Central memory CD8-positive, alpha-beta T cell (primary cell): ENCODE measurements at places on chromosomes 4 and X.
A peak's percentile ranks its signal among the peaks of the same experiment; 100 is the strongest.

DNA sequence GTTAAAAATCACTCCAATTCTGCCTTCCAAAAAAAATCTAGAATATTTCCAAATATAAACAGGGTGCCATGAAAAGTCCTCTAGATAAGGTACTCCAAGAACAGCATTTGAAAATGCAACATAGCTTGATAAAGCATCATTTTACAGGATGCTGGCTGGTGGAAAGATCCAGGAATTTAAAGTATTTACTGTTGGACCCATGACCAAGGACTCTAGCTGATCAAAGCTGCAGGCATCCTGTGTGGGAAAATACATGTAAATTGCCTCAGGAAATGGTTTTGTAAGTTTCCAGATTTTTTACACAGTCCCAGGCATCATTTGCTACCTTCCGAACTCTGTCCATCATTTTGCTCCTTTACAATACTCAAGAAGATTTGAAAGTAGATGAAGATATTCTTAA lies 164.4 kb downstream of the GRIA3 start:
- H3K27me3 ChIP-seq = no peaks in the 10 kb centered on the region
- no peaks in the 10 kb centered on the region for H3K36me3 ChIP-seq
- DNase-seq = no peak
- no peaks in the 10 kb centered on the region for H3K4me1 ChIP-seq

DNA sequence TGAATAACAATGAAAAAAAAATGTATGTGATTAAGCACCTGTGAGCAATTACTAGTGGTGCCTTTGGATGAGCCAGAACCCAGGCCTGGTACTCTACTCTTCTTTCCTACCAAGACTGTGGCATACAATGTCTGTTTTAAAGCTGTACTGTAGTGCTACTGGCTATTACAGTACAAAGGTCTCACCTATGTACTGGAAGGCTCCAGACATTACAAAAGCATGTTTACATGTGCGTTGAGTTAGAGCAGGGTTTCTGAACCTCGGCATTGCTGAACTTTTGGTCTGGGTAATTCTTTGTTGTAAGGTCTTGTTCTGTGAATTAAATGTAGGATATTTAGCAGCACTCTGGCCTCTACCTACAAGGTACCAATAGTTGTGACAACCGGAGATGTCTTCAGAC lies 153.8 kb downstream of the SPATA18 start:
- no peaks in the 10 kb centered on the region for H3K27me3 ChIP-seq
- no peak overlapping the region for H3K27ac ChIP-seq
- H3K4me1 ChIP-seq = no peaks in the 10 kb centered on the region
- no peak for DNase-seq
- no peak overlapping the region for H3K4me3 ChIP-seq

DNA sequence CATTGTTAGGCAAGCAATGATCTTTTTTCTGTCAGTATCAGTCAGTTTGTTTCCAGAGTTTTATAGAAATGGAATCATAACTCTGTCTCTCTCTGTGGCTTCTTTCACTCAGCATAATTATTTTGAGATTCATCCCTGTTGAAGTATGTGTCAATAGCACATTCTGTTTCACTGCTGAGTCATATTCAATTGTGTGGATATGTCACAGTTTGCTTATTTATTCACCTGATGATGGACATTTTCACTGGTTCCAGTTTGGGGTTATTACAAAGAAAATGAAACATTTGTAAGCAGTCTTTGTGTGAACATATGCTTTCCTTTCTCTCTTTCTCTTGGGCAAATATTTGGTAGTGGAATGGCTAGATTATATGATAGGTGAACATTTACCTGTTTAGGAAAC lies 10.2 kb upstream of the ZNF718 start:
- no peak overlapping the region for H3K27ac ChIP-seq
- peaks cover 18% of the 10 kb centered on the region for H3K27me3 ChIP-seq
- H3K36me3 ChIP-seq = peaks cover 2% of the 10 kb centered on the region
- no peaks in the 10 kb centered on the region for H3K4me1 ChIP-seq
- no peak overlapping the region for H3K4me3 ChIP-seq

GRCh38 chrX:141214196-141214595 lies 28.1 kb downstream of the SPANXC start:
- no peaks in the 10 kb centered on the region for H3K27me3 ChIP-seq
- no peak overlapping the region for H3K27ac ChIP-seq
- DNase-seq = no peak

GRCh38 chrX:119389214-119389613 lies 9.9 kb upstream of the SLC25A43 start:
- no peak overlapping the region for H3K27ac ChIP-seq
- H3K36me3 ChIP-seq = no peaks in the 10 kb centered on the region
- no peak overlapping the region for H3K4me3 ChIP-seq
- H3K4me1 ChIP-seq = no peaks in the 10 kb centered on the region

DNA sequence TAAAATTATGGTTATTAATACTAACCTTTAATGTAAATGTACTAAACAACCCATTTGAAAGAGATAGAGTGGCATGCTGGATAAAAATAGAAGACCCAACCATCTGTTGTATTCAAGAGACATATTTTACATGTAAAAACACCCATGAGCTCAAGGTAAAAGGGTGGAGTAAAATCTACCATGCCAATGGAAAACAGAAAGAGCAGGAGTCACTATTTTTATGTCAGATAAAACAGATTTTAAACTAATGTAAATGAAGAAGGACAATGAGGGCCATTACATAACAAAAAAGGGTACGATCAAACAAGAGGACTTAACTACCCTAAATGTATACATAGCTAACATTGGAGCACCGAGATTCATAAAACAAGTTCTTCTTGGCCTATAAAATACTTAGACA lies 66.3 kb downstream of the ITM2A start:
- H3K4me1 ChIP-seq = no peaks in the 10 kb centered on the region
- H3K36me3 ChIP-seq = no peaks in the 10 kb centered on the region
- no peak for DNase-seq

- H3K27ac ChIP-seq = peak overlapping the region; percentile 95
- peaks cover 31% of the 10 kb centered on the region for H3K4me1 ChIP-seq
- no peak for DNase-seq
- no peaks in the 10 kb centered on the region for H3K27me3 ChIP-seq
- peak overlapping the region; percentile 92 for H3K4me3 ChIP-seq
Observed at GRCh38 chr4:87391576-87392054, 627 bp upstream of the HSD17B11 start.

GRCh38 chrX:150605603-150606002 lies 37.2 kb downstream of the MTM1 start:
- no peak overlapping the region for H3K27ac ChIP-seq
- H3K4me1 ChIP-seq = peaks cover 22% of the 10 kb centered on the region
- H3K27me3 ChIP-seq = no peaks in the 10 kb centered on the region
- no peak overlapping the region for H3K4me3 ChIP-seq

- H3K27me3 ChIP-seq = no peaks in the 10 kb centered on the region
- H3K27ac ChIP-seq = no peak overlapping the region
- H3K36me3 ChIP-seq = no peaks in the 10 kb centered on the region
Observed at GRCh38 chrX:10893976-10894375, 217.2 kb upstream of the HCCS start.

DNA sequence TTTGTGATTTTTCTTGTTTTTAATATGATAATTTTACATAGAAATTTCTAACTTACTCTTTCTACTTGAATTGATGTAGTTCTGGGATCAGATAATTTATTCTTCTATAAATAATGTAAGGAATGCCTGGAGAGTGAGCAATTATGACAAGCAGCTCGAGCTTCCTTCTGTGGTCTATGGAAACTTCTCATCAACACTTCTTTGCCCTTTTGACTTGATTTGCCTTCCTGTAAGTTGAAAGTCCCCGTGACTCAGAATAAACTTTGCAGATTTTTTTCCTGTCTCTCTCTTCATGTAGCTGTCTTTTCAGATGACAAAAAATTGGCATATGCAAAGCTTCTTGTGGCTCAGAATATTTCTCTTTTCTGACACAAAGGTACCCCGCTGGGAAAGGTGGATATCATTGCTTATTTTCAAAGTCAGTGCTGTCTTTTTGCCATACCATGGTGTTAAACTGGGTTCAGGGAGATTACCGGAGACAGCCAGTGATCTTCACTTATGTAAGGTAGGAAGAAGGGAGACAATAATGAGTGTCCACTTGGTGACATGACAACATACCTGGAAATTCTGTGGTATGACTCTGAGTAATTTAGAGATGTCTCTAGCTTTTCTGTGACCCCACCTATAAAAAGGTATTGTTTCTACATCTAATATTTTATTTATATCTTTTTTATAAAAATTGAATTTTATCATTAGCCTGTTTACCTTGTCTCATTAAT lies 278.6 kb upstream of the GNPDA2 start:
- no peak for DNase-seq
- no peaks in the 10 kb centered on the region for H3K36me3 ChIP-seq
- H3K27me3 ChIP-seq = no peaks in the 10 kb centered on the region
- no peak overlapping the region for H3K27ac ChIP-seq

GRCh38 chr4:134024251-134024650 lies 177.3 kb downstream of the PABPC4L start:
- DNase-seq = no peak
- no peaks in the 10 kb centered on the region for H3K27me3 ChIP-seq
- no peak overlapping the region for H3K27ac ChIP-seq
- H3K4me3 ChIP-seq = no peak overlapping the region

- no peak overlapping the region for H3K4me3 ChIP-seq
- H3K36me3 ChIP-seq = no peaks in the 10 kb centered on the region
- H3K27me3 ChIP-seq = no peaks in the 10 kb centered on the region
- no peak overlapping the region for H3K27ac ChIP-seq
Observed at GRCh38 chr4:2795893-2796848, 3.3 kb downstream of the SH3BP2 start.

GRCh38 chrX:94288325-94288724 lies 614.3 kb downstream of the FAM133A start:
- H3K4me3 ChIP-seq = no peak overlapping the region
- no peaks in the 10 kb centered on the region for H3K27me3 ChIP-seq

DNA sequence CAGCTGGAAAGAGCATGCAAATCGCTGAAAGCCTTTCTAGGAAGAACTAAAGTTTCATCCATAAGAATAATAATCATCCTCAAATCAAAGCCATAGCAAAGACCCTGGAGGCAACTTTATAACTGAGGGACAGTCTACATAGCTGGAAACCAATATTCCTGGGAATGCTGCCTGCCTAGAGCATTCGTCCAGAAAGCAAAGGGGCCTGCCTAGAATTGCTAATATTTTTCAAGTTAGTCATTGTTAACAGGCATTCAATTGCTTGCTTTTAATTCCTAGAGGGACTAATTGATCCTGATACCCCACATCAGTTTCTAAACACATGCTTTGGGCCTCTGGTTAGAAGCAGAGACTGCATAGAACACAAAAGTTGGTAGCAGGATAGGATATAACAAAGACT lies 4.2 kb upstream of the PPARGC1A start:
- no peak overlapping the region for H3K27ac ChIP-seq
- peaks cover 8% of the 10 kb centered on the region for H3K4me1 ChIP-seq
- H3K27me3 ChIP-seq = no peaks in the 10 kb centered on the region
- DNase-seq = no peak

DNA sequence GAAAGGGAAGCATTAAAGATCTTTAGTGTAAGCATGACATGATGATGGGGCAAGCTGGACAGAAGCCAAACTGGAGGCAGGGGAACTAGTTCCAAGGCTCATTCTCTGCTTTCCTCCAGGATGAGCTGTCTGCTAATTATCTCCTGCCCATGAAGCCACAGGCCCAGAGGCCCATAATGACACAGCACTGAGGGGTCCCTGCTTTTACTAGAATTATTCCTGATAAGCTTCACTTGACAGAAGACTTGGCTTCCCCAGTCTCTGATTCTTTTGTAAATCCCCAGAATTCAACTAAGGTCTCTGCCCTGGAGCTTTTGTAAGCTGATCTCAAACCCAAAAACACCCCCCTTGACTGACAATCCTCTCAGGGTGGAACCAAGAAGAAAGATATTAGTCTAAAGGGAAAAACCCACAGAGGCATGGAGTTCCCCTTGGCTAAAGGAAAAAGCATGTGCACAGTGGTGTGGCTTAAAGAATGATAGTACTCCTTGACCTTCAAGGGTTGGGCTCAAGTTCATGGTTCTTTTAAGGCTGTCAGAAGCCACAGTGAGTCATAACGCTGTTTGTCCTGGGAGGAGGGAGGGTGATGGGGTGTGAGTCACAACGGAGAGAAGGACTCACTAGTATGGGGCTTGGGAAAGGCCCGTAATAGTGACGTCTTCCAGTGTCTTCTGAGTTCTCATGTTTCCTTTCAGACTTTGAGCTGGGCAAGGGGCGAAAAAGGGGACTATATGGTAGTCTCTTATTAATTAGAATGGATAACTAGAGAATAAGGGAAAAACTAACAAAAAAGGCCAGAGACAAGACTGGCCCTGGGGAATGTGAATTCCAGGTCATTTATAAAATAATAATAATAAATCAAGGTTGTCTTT lies 146.0 kb upstream of the CPEB2 start:
- no peak overlapping the region for H3K27ac ChIP-seq
- no peaks in the 10 kb centered on the region for H3K36me3 ChIP-seq
- no peaks in the 10 kb centered on the region for H3K4me1 ChIP-seq
- H3K27me3 ChIP-seq = peaks cover 24% of the 10 kb centered on the region
- no peak overlapping the region for H3K4me3 ChIP-seq

GRCh38 chrX:24020306-24020876 lies 6.6 kb downstream of the KLHL15 start:
- no peak for DNase-seq
- peaks cover 17% of the 10 kb centered on the region for H3K36me3 ChIP-seq
- H3K4me1 ChIP-seq = peaks cover 27% of the 10 kb centered on the region
- no peak overlapping the region for H3K4me3 ChIP-seq

GRCh38 chr4:102730968-102731533 lies 29.7 kb downstream of the MANBA start:
- H3K4me1 ChIP-seq = peaks cover 41% of the 10 kb centered on the region
- no peak overlapping the region for H3K27ac ChIP-seq
- DNase-seq = no peak
- no peak overlapping the region for H3K4me3 ChIP-seq
